ENCODE measurements at places on chromosomes 11 and 22.

- DNase-seq = no peak
Observed at GRCh38 chr11:19378814-19379213, 138.1 kb upstream of the E2F8 start.

DNA sequence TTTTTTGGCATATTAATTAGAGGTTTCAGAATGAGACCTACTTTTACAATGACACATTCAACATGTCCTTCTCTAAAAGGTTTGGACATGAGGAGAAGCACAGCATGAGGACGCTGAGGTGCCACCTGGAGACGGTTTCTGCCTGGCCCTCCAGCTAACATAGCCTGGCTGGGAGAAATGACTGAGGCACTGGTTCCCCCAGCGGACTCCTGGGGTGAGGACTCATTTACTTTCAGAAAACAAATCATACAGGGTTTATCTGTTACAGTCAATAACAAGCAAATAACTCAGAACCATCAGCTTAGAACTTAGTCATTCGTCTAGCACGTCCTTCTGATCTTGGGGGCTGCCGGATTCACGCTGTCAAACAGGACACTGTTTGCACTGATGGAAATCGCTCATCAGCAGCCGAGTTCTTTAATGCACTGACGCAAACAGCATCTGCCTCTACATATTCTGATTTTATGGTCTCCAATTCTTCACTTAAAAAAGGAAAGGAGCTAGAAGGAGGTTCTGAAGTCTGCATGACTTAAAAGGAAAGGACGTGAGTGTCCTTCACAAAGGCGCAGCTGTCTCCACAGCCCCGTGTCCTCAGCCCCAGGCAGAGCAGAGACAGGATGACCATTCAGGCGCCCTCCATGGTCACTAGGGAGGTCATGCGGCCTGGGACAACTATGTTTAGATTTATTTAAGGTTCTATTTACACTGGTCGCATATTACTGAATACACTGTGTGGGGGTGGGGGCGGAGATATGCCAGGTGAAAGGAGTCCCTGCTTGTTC lies 44.2 kb downstream of the CERK start:
- DNase-seq = no peak

DNA sequence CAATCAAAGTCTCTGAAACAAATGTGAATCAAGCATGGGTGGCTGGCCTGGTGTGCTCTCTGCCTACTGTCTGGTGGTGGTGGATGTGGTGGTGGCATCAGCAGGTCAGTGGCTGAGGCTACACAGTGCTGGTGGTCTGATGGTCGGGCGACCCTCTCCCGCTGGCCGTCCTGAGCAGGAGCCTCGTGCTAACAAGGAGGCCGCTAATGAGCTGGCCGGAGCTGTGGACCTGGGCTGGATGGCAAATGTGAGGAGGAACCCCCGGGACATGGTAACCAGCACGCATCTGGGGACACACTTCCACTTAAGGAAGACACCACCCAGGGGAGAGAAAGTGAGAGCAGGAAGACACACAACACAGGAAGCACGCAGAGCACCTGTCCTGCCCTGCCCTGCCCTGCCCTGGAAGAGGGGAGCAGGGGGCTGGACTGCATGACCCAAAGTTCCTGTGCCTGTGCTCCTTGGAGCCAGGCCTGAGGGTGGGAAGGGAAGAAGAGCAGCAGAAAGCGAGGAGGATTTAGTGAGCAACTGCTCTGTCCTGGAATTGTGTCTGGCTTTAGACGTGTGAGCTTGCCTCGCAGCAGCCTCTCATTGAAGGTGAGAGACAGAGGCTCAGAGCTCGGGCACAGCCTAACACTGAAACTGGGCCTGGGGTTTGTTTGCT lies 23.7 kb downstream of the SLC37A2 start:
- DNase-seq = no peak

DNA sequence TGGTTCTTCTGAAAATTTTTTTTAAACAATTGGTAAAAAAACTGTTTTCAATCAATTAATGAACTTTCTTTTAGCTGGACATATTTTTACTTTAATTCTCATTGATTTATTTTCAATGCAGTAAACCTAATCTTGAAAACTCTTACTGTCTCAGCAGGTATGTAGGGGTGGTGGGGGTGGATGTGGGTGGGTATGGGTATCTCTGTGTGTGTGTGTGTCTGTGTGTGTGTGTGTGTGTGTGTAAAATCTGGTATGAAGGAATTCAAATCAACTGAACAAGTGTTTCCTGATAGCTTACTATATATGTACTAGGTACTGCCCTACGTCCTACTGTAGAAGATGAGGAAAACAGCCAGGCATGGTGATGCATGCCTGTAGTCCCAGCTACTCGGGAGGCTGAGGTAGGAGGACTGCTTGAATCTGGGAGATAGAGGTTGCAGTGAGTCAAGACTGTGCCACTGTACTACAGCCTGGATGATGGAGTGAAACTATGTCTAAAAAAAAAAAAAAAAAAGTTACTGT lies 75.5 kb downstream of the MRTFA start:
- DNase-seq = no peak

DNA sequence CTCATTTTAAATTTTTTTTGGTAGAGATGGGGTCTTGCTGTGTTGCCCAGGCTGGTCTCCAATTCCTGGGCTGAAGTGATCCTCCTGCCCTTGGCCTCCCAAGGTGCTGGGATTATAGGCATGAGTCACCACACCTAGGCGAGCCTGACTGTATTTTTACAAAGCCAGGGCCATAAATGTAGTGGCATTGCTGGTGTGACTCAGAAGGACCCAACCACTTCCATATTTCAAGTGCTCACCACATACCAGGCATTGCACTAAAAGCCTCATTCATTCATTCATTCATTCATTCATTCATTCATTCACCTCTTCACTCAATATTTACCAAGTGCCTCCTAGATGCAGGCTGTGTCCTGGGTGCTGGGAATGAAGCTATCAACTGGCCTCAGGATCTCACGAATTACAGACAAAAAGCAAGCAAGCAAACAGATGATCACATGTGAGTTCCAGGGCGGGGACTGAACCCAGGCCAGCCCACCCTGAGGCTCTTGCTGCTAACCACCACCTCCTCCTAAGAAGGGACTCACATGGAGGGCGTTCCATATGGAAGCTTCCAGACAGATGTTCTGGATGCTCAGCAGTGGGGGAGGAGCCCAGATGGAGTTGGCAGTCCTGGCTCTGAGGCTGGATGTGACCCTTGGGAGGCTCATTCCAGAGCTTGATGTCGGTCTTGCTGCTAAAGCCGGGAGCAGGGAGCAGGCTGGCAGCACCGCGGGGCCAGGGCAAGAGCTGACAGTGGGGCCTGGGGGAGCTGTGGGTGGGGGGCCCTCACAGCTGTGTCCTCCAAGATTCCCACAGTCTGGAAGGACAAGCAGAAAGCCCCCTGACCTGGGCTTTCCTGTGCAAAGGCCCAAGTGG lies 158.8 kb downstream of the CTTN start:
- DNase-seq = no peak

GRCh38 chr22:32744176-32744959 lies 57.1 kb upstream of the TIMP3 start:
- no peak for DNase-seq

GRCh38 chr22:31613904-31614296 lies 48.1 kb downstream of the PISD start:
- DNase-seq = no peak
